Peyer's patch (tissue), 4 donors: ENCODE measurements at places on chromosomes 5 and 9. TPM values are rescaled to one million over a fixed set of nuclear protein-coding genes. Genes with fewer than 3 reads are reported as not detected.
A peak's percentile ranks its signal among the peaks of the same experiment; 100 is the strongest.

The SOWAHA gene
- 128 TPM for total RNA-seq

The CLIC3 gene
- total RNA-seq = not detected

The KDM3B gene
- total RNA-seq = 85.2 TPM

The EIF4E1B gene
- total RNA-seq = not detected

The FSD1L gene
- total RNA-seq = 24.3 TPM

GRCh38 chr9:90801241-90801972 lies at the start of gene SYK:
SYK (plus strand) TSS chr9:90801819; CDS start chr9:90843899, 42,080 bp downstream.
- no peaks in the 10 kb centered on the region for H3K36me3 ChIP-seq
- peak within 1 kb of the TSS; percentile 78 for H3K4me3 ChIP-seq
- peaks cover 7% of the 10 kb centered on the region for H3K27me3 ChIP-seq
- H3K4me1 ChIP-seq = no peaks in the 10 kb centered on the region
- H3K27ac ChIP-seq = peak within 1 kb of the TSS; percentile 92
- DNase-seq = peak; percentile 88

DNA sequence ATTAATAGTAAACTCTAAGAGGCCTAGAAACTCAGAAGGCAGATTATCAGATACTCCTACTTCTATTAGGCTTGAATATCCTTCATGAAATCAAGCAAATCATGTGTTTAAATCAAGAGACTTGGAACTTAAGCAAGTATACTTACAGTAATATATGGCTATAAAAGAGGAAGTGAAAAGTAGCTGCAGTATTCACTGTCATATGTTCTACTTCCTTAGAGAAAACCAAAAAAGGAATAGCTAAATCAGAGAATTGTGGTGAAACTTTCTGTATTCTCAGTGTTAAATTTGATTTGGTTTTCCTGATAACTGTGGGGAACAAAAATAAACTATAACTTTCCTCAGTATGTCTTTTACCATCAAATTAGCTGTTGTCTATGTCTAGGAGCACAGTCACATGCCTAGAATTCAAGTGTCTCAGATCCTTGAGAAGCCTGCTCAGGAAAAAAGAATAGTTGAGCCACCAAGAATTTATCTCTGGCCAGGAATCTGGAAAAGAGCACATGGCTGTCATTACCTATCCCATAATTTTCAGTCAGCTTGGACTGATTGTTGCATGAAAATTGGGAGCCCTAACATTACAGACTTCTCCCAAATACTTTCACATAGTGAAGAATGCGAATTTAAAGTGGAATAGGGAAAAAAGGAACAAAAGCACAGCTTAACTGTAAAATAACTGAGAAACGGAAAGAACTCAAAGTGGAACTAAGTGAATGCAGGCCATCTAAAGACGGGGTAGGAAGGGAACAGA lies 1.7 kb downstream of the FKBP15 start:
- no peak overlapping the region for H3K4me3 ChIP-seq
- H3K27ac ChIP-seq = peak overlapping the region; percentile 2
- H3K4me1 ChIP-seq = peaks cover 11% of the 10 kb centered on the region
- H3K36me3 ChIP-seq = peaks cover under 1% of the 10 kb centered on the region
- DNase-seq = no peak
- H3K27me3 ChIP-seq = no peaks in the 10 kb centered on the region

- no peak overlapping the region for H3K27ac ChIP-seq
- H3K4me1 ChIP-seq = no peaks in the 10 kb centered on the region
- H3K27me3 ChIP-seq = no peaks in the 10 kb centered on the region
- H3K36me3 ChIP-seq = no peaks in the 10 kb centered on the region
- peak; percentile 64 for DNase-seq
Observed at GRCh38 chr5:10703676-10704075, 57.4 kb downstream of the DAP start.

GRCh38 chr5:42495914-42496313 lies 72.7 kb downstream of the GHR start:
- no peak overlapping the region for H3K27ac ChIP-seq
- H3K4me1 ChIP-seq = no peaks in the 10 kb centered on the region
- no peaks in the 10 kb centered on the region for H3K27me3 ChIP-seq
- no peak overlapping the region for H3K4me3 ChIP-seq
- no peaks in the 10 kb centered on the region for H3K36me3 ChIP-seq

DNA sequence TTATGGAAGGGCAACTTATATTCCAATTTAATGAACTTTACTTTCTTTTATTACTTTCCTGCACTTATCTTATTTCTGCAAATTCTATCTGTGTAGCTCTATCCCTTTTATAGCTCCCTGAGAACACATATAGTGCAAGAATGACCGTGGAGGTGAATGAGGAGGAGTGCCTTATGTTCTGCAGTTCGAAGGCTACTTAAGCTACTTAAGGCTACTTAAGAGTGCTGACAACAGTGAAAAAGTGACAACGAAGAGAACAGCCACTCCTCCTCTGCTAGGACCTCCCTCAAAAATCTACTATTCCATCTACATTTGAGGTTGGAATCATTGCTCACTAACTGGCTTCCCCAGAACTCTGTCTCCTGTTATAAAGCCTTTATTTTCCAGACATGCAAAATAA lies 1365.7 kb upstream of the C9orf72 start:
- H3K4me3 ChIP-seq = no peak overlapping the region
- H3K27ac ChIP-seq = no peak overlapping the region
- no peaks in the 10 kb centered on the region for H3K27me3 ChIP-seq
- H3K36me3 ChIP-seq = no peaks in the 10 kb centered on the region

- no peak overlapping the region for H3K4me3 ChIP-seq
- H3K27ac ChIP-seq = no peak overlapping the region
- H3K36me3 ChIP-seq = no peaks in the 10 kb centered on the region
- H3K4me1 ChIP-seq = no peaks in the 10 kb centered on the region
- DNase-seq = no peak
Observed at GRCh38 chr5:14790220-14790619, 81.4 kb downstream of the ANKH start.

DNA sequence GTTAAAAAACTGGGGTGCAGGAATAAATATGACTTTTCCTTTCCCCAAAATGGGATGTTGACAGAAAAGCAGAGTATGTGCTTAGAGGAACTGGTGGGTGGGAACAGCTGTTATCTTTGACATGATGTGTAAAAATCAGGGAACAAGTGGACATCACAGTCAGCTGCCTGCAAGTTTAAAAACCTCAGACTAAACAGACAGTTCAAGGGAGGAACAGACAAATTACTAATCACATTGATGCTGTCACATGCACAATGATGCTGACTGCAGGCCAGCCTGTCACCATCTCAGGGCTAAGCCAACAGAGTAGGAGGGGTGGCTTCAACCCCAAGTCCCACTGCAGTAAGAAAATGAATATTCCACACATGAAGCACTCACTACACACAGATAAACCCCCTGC lies 38.2 kb upstream of the UBAP2 start:
- no peak overlapping the region for H3K4me3 ChIP-seq
- no peaks in the 10 kb centered on the region for H3K27me3 ChIP-seq
- DNase-seq = no peak
- peaks cover 61% of the 10 kb centered on the region for H3K36me3 ChIP-seq
- no peak overlapping the region for H3K27ac ChIP-seq
